ENCODE measurements at places on chromosomes 3 and 15.
A peak's percentile ranks its signal among the peaks of the same experiment; 100 is the strongest.

- no peaks in the 10 kb centered on the region for H3K4me1 ChIP-seq
- peak; percentile 16 for DNase-seq
- H3K27ac ChIP-seq = no peak overlapping the region
- no peak overlapping the region for H3K4me3 ChIP-seq
- H3K27me3 ChIP-seq = no peaks in the 10 kb centered on the region
- H3K36me3 ChIP-seq = no peaks in the 10 kb centered on the region
Observed at GRCh38 chr3:188646592-188646991, 492.6 kb downstream of the LPP start.

GRCh38 chr15:25939122-25939521 lies 76.0 kb upstream of the ATP10A start:
- no peaks in the 10 kb centered on the region for H3K27me3 ChIP-seq
- no peaks in the 10 kb centered on the region for H3K4me1 ChIP-seq

GRCh38 chr3:150114873-150115540 lies 144.3 kb upstream of the PFN2 start:
- H3K36me3 ChIP-seq = no peaks in the 10 kb centered on the region
- no peak overlapping the region for H3K27ac ChIP-seq
- no peak for DNase-seq

GRCh38 chr15:73328149-73328820 lies 40.5 kb downstream of the HCN4 start:
- H3K4me3 ChIP-seq = no peak overlapping the region
- H3K27ac ChIP-seq = no peak overlapping the region
- no peaks in the 10 kb centered on the region for H3K4me1 ChIP-seq
- no peaks in the 10 kb centered on the region for H3K36me3 ChIP-seq
- DNase-seq = no peak

DNA sequence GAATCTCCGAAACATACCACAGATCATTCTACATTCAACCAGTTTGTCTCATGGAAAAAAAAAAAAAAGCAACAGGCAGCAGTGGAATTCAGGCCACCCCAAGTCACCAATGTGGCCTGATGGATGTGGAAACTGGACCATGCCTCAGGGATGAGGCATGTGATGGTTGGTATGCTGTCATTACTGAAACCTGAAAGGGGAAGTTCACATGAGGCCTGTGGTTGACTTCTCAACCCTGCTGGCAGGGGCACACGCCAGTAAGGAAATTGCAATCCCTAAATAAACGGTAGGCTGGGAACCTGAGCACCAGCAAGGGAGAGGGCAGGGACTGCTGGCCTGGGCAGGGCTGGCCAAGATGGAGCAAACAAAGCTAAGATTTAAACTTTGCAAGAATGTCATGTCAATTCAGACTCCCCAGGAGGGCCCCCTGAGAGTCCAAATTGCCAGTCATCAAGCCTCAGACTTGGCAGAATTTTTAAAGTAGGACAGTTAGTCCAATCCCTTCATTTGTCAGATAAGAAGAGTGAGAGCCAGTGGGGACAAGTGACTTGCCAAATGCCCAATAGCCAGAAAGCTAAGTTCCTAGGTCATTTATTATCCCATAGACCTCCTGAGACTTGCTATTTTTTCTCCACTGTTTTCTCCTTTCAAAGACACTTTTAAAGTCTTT lies 310.4 kb downstream of the ERC2 start:
- DNase-seq = peak; percentile 50
- no peak overlapping the region for H3K27ac ChIP-seq
- no peak overlapping the region for H3K4me3 ChIP-seq
- H3K27me3 ChIP-seq = no peaks in the 10 kb centered on the region
- peaks cover 16% of the 10 kb centered on the region for H3K4me1 ChIP-seq

DNA sequence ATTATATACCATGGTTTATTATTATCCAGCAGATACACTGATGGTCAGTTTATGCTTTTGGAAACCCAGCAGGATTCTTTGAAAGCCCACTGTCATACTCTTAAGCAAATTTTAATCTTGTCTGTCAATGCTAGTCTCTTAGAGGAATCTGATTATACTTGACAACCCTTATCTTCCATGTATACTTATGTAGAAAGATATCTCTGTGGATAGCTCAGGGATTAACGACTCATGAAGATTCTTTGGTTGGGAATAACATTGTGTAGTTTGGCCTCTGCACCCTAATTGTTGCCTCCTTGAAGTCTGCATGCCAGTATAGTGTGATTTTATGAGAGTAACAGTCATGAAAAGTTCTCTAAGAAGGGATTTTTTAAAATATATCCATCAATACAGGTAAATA lies 33.0 kb downstream of the FILIP1L start:
- no peak for DNase-seq
- H3K4me3 ChIP-seq = no peak overlapping the region
- H3K4me1 ChIP-seq = no peaks in the 10 kb centered on the region
- no peaks in the 10 kb centered on the region for H3K36me3 ChIP-seq

DNA sequence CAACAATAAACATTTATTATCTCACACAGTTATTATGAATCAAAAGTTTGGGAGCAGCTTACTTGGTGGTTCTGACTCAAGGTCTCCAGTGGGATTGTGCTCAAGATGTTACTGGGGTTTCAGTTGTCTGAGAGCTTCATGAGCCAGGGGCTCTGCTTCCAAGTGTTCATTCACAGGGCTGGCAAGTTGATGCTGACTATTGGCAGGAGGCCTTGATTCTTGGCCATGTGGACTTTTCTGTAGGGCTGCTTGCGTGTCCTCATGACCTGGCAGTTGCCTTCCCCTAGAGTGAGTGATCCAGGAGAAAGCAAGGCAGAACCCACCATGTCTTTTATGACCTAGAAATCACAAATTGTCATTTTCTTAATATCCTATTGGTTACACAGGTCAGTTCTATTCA lies 87.2 kb upstream of the TNFAIP8L3 start:
- no peak for DNase-seq
- H3K4me3 ChIP-seq = no peak overlapping the region
- H3K36me3 ChIP-seq = no peaks in the 10 kb centered on the region
- H3K4me1 ChIP-seq = no peaks in the 10 kb centered on the region

DNA sequence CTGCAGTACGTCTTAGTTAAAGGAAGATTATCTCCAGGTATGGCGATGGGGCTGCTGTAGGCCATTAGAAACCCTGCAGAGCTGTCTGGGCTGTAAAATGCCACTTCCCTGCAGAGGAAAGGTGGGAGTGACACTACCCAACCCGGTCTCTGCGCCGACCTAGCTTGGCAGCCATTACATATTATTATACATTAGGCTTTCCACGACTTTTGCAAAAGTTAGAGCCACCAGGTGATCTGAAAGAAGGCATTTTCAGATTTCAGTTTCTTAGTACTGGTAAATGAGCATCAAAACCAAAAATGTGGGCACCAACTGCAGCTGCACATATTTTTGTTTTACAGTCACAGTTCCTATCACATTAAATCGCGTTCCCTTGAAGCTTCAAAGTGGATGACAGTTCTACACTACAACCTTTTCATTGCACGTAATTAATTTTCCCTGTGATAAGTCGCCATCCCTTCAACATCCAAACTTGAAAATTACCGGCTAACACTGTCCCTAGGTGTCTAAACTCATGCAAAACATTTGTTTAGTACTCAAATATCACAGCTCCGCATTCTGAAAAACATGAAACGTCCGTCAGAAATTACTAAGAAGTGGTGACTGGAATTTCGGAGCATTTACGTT lies 81.4 kb upstream of the CHD2 start:
- peak overlapping the region; percentile 69 for H3K27ac ChIP-seq
- no peaks in the 10 kb centered on the region for H3K36me3 ChIP-seq
- peaks cover 46% of the 10 kb centered on the region for H3K4me1 ChIP-seq
- peak; percentile 71 for DNase-seq
- H3K27me3 ChIP-seq = no peaks in the 10 kb centered on the region

DNA sequence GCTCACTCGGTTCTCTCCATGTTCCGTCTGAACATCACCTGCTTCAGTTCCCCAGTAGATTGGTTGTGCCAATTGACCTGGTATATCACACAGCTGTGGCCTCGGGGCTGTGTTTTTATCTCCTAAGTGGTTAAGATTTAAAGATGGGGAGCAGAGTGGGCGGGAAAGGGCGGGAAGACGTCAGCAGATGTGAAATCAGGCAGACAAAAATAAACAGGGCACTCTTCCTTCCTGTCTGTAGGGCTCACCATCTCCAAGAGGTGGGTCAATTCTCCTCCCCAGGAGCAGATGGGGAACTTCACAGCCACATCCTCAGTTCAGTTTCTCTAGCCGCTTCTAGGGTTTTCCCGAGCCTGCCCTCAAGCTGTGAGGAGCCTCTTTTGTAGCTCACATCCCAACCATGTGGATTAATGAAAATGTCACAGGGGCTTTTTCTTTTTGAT lies 26.8 kb upstream of the LIMD1 start:
- peak overlapping the region; percentile 99 for H3K27ac ChIP-seq
- H3K4me1 ChIP-seq = peaks cover 76% of the 10 kb centered on the region
- peak; percentile 88 for DNase-seq
- no peaks in the 10 kb centered on the region for H3K36me3 ChIP-seq

- H3K27ac ChIP-seq = no peak overlapping the region
- H3K4me1 ChIP-seq = no peaks in the 10 kb centered on the region
- no peak for DNase-seq
- no peak overlapping the region for H3K4me3 ChIP-seq
- H3K27me3 ChIP-seq = no peaks in the 10 kb centered on the region
Observed at GRCh38 chr3:105579439-105579838, 212.7 kb downstream of the ALCAM start.

DNA sequence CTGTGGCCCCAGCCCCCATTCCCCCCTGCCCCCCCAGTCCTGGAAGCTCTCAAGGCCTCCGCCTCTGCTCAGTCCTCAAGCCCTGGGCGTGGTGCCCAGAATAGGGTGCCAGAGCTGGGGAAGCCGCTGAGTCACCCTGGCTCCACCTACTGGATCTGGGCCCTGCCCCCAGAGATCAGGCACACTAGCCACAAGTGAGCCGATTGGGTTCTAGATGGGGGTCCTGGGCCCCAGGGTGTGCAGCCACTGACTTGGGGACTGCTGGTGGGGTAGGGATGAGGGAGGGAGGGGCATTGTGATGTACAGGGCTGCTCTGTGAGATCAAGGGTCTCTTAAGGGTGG lies 5.7 kb downstream of the EIF4G1 start:
- H3K27me3 ChIP-seq = no peaks in the 10 kb centered on the region
- peaks cover 56% of the 10 kb centered on the region for H3K36me3 ChIP-seq
- no peak overlapping the region for H3K4me3 ChIP-seq
- no peak overlapping the region for H3K27ac ChIP-seq
- no peak for DNase-seq
- peaks cover 9% of the 10 kb centered on the region for H3K4me1 ChIP-seq

- H3K4me1 ChIP-seq = peaks cover 43% of the 10 kb centered on the region
- no peak overlapping the region for H3K4me3 ChIP-seq
- H3K27ac ChIP-seq = no peak overlapping the region
- no peaks in the 10 kb centered on the region for H3K27me3 ChIP-seq
Observed at GRCh38 chr15:63514531-63514943, 10.1 kb downstream of the USP3 start.

DNA sequence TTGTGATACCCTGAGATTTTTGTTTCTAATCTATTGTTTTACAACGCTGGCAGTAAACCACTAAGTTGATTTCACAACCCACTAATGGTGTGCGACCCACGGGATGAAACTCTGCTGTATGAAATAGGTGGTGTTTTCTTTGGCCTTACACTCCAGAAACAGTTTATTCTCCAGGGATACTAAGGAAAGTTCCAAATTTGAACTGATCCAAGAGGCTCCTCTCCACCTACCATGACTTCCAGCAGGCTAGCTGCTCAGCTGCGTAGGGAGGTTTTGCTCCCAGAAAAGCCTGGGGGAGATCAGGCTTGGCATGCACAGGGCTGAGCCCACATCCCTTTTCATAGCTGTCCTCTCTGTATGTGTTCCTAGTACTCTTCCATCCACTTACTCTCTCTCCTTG lies 71.5 kb downstream of the FAM174B start:
- H3K27me3 ChIP-seq = no peaks in the 10 kb centered on the region
- no peak overlapping the region for H3K27ac ChIP-seq
- no peaks in the 10 kb centered on the region for H3K36me3 ChIP-seq

- H3K27me3 ChIP-seq = no peaks in the 10 kb centered on the region
- no peaks in the 10 kb centered on the region for H3K36me3 ChIP-seq
- H3K27ac ChIP-seq = no peak overlapping the region
- H3K4me1 ChIP-seq = no peaks in the 10 kb centered on the region
Observed at GRCh38 chr15:101709466-101709865, 14.8 kb downstream of the TARS3 start.

DNA sequence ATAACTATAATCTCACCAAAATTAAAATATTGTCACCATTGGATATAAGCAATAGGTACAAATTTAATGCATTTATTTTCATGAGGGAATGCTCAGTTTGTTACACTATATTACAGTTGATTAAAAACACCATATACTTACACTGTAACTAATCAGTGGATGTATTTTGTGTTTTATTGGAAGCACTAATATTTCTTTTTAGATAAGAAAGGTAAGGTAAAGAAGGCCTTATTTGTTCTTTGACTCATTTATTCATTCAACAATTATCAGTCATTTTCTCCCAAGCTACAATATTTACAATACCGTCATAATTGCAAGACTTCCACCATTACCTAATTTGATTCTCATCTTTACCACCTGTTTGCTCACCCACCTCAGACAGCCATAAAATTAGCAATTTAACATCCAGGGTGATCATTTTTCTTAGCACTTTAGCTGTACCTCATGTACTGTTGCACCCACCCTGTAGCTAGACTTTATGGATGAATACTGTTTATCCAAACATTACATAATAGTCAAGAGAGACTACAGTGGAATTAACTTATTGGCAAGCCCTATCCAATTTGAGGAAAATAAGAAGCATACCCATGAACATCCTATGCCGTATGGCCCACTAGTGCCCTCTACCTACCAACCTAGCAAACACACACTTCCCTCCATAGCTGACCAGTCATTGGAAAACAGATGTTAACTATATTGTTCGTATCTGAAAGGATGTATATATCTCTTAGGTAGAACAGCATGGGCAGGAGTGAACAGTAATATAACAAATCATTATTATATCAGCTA lies 229.6 kb downstream of the BBX start:
- H3K36me3 ChIP-seq = no peaks in the 10 kb centered on the region
- no peak overlapping the region for H3K4me3 ChIP-seq
- no peak overlapping the region for H3K27ac ChIP-seq

DNA sequence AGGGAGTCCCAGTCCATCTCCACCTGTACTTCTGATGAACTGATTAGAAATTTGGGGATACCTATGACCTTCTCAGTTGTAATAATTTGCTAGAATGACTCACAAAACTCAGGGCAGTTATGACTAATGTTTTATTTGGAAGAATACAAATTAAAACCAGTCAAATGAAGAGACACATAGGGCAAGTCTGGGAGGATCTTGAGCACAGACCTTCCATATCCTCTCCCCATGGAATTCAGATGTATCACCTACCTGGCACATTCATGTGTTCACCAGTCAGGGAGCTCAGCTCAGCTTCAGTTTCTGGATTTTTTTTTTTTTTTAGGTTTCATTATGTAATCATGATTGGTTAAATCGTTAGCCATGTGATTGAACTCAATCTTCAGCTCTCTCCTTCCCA lies 247.7 kb downstream of the VGLL3 start:
- H3K27me3 ChIP-seq = no peaks in the 10 kb centered on the region
- H3K27ac ChIP-seq = no peak overlapping the region
- no peak for DNase-seq
- H3K36me3 ChIP-seq = no peaks in the 10 kb centered on the region
